Dermis microvascular lymphatic vessel endothelial cell (primary cell): ENCODE measurements at places on chromosomes 5 and 9. TPM values are rescaled to one million over a fixed set of nuclear protein-coding genes. Genes with fewer than 3 reads are reported as not detected.
A peak's percentile ranks its signal among the peaks of the same experiment; 100 is the strongest.

ZCCHC7 gene
- total RNA-seq, result 6.9 and 8.2 TPM in 2 replicates

ANKRD20A1 gene
- total RNA-seq, result 1.2 and 1.3 TPM in 2 replicates

PTGR1 gene
- 6.8 and 12.2 TPM in 2 replicates for total RNA-seq

CCNI2 gene
- under 0.01 TPM in 2 replicates for total RNA-seq

ANKRD18A gene
- not detected in 2 replicates for total RNA-seq

SPATA31A1 gene
- not detected in 2 replicates for total RNA-seq

DNA sequence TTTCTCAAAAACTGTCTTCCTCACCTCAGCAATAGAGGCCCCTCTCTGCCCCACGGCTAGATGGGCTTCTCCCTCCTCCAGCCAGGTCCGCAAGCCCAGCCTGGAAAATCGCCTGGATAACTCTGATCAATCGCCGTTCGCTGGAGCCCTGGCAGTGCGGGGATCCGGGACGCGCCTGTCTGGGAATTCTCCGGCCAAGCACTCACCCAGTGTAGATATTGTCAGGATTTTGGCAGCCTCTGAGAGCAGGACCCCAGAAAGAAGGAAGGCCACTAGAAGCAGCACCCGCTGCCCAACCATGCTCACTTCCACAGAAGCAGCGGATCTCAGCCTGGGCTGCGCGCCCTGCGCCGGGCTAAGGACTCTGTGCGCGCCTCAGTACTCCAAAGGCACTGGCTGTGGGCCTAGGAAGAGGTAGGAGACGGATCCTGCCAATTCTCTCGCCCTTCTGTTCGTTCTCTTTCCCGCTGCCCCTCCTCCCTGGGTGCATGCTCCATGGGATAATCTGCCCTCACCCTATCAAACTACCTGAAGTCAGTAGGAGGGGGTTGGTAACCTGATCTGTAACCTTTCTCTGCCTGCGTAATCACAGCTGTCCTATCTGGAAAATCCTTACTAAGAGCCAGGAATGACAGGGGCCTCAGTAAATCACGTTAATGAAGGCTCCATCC is at the start of gene UGT3A1:
Gene UGT3A1, minus strand, starts transcription at position 450 of the 671 bp plus-strand sequence. Its CDS starts 150 bp downstream, at position 300.
- DNase-seq, result no peak

- no peak for DNase-seq
Measured at GRCh38 chr9:129379181-129379836, 201.2 kb upstream of the IER5L start.

- DNase-seq, result peak; percentile 53
Measured at GRCh38 chr9:35114840-35115628, 628 bp downstream of the ATOSB start.

DNA sequence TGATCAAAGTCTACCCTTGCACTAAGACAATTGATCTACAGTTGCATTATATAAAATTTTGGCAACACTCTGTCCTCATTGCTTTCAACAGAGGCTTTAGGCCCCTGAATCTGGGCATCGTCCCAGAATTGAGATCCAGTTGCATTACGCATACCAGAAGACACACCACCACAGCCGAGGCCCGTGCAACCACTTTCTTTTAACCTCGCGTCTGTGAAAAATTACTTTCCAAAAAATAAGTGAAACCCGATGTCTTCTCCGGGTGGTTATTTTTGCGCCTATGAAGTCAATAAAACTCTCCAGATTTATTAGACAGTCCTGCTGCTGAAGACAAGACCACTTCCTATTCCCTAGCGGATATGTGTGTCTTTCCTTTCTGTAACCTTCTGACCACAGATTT is 52.1 kb upstream of the NFIB start:
- DNase-seq, result no peak

GRCh38 chr9:17651725-17652124 is 72.9 kb downstream of the SH3GL2 start:
- no peak for DNase-seq

- DNase-seq, result no peak
Measured at GRCh38 chr5:14906628-14907027, 35.0 kb upstream of the ANKH start.

GRCh38 chr5:54793468-54794134 is 191.8 kb downstream of the ESM1 start:
- no peak for DNase-seq

GRCh38 chr5:66206465-66206864 is 62.4 kb downstream of the SREK1 start:
- DNase-seq, result no peak

DNA sequence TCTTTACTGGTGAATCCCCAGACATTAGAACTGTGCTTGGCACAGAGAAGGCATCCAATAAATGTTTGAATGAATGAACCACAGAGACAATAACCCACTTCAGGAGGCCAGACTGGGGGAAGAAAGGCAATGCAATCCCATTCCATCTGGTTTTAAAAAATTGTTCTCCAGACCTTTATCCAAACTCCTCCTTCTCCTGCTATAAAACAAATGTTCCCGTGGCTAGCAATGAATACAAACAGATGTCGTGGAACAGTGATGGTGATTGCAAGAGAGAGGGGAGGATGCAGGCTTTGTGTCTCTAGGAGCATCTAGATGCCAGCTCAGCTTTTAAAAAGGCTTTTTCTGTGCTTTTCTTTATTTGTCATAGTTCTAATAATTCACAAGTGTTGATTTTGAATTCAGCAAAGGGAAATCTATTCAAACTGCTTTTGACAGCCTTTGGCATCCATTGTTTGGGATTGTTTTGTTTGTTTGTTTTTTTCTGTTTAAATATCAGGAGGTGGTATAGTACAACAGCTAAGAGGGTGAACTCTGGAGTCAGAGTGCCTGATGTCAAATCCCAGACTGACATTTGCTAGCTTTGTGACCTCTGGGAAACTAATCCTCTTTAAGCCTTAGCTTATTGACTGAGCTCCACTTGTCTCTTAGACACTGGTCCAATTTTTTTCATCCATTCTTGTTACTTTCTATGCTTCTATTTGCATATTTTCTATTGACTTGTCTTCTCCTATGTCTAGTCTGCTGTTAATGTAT is 59.1 kb downstream of the TNFSF15 start:
- DNase-seq, result no peak

DNA sequence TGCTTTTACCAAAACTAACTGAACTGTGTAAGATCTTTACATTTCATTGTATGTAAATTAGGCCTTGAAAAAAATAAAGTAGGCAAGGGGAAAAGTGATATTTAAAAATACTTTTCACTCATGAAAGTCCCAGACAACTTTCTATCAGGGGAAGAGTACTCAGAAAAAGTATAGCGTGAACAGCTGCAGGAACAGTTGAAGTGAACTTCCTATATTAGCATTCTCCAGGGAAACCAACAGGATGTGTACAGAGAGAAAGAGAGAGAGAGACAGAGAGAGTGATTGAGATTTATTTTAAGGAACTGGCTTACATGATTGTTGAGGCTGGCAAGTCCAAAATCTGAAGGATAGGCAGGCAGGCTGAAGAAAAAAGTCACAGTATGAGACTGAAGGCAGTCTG is 42.0 kb downstream of the ERMP1 start:
- no peak for DNase-seq

- no peak for DNase-seq
Measured at GRCh38 chr5:78968781-78969180, 16.3 kb downstream of the ARSB start.

- peak; percentile 65 for DNase-seq
Measured at GRCh38 chr9:136671646-136672430, 9.1 kb downstream of the EGFL7 start.

DNA sequence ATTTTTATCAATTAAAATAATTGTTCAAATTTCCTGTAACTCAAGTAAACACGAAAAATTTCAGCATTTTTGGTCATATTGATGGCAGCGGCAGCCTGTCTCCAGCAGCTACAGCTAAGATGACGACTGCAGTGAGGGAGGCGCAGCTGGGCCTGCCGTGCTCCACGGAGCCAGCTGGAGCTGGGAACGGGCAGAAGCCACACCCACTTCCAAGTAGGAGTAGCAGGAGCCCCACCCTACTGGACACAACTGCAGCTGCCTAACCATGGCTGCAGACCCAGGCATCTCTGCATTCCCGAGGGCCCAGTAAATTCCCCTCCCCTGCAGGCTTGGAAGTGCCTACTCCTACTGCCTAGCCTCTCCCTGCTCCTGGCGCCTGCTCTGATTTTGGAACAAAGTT is 2031.7 kb downstream of the EFNA5 start:
- no peak for DNase-seq

DNA sequence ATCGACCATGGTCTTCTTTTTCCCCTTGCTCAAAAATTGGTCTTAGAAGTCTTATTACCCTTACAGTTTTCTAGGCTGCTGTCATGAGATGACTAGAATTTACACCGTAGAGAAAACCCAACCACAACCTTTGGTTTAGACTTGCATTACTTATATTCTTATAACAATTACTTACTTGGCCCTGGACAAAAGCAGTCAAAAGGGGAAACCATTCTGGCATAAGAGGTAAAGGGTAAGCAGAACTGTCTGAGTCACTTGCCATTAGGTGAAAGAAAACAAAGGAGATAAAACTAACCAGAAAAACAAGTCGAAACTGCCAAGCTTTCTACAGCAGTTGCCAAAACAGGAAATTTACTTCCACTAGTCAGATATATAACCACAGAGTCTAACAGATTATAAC is 17.9 kb downstream of the TMEM245 start:
- DNase-seq, result peak; percentile 71

GRCh38 chr5:67377631-67378030 is 181.0 kb upstream of the CD180 start:
- no peak for DNase-seq

DNA sequence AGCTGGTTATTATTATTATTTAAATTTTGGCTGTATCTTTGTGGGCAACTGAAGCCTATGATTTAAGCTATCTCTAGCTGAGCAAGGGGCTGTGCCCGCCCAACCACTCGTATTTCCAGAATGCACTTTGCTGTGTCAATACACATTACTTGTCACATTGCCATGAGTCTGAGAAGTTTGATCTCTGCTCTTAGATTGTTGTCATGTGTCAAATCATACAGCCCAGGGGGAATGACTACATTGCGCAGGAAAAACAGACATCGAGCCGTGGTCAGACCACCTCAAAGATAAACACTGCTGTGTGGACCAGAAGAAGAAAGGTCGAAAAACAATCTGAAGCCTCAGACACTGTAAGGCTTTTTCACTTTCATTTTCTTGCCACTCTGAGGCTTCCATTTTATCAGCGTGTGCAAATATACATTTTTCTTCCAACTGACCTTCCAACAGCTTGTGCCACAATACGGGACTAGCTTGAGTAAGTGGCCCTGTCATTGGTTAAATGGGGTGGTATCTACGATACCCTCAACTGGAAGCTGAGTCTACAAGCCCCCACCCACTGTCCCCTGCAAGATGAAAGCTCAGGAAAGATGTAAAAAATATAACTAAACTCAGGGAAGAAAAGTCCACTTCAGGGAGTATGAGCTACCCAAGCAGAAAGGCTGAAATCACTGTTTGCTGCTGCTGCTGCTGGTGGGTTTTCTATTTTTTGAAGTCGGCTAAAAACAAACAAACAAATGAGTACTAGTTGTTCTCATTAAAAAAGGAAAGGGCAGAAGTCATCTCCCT is 603.0 kb downstream of the BNC2 start:
- DNase-seq, result no peak

DNA sequence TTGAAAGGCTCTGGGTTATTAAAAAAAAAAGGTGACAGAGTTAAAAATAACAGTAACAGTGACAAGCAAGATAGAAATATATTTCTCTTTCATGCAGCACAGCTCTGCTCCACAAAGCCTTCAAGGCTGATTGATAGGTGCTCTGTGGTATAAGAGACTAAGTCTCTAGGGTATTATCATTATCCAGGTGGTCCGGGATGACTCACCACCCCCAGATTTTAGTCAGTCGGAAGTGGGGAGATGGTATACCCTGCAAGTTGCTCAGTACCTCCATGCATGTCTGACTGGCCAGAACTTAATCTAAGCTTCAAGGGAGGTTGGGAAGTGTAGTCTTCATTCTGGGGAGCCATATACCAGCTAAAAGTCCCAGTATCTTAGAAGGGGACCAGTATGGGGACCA is 76.1 kb downstream of the SLC1A3 start:
- DNase-seq, result no peak

GRCh38 chr9:113219186-113219936 is 1.7 kb downstream of the FKBP15 start:
- DNase-seq, result no peak

DNA sequence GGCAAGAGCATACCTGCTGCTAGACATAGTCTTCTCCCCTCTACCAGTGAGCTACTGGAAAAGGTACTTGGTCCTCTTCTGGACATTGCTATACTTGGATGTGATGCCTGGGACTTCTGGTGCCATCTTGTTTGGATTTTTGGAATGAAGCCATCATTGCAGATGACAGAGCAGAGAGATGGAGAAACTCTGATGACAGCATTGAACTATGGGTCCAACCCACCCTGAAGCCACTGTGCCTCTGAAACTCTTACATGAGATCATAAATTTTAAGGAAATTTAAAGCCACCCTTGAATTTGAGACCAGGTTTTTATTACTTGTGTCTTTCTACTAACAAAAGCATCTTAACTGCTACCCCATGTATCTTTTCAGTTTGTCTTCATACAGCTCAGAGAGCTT is 151.1 kb upstream of the SMIM23 start:
- DNase-seq, result no peak

DNA sequence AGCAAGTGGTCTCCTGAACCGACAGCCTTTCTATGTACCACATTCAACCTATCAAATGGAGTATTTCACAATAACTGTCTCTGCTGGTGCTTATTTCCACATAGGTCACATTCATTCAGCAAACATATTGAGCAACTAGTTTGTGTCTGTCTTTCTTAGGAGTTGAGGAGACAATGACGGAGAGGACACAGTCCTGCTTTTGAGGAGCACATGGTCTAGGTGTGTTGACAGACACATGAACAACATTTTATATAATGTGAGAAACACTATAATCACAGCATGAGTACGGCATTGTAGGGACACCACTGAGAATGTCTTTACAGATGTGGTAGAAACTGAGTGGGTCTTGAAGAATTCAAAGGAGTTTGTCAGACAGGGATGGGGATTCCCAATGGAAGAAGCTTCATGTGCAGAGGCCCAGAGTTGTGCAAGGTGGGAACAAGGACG is 28.5 kb downstream of the NFIL3 start:
- no peak for DNase-seq

DNA sequence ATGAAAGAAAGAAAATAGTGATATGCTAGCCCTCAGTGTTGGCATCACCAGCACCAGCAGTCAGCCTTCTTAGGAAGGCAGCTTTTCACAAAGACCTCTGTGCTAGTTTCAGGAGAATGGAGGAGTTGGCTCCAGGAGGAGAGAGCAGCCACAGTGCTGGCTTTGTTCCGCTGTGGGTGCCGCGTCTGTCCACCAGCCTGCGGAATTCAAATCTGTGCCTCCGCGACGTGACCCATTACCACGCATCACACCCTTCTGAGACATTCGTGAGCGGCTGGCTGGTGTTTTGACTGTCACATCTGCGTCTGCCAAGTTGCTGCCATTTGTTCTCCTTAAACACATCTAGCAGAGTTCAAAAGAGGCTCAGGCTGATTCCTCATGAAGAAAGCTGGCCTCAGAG is 34.4 kb downstream of the SNX18 start:
- DNase-seq, result no peak
